Iris pigment epithelial cell (primary cell): ENCODE measurements at places on chromosomes 12 and 14.

DNA sequence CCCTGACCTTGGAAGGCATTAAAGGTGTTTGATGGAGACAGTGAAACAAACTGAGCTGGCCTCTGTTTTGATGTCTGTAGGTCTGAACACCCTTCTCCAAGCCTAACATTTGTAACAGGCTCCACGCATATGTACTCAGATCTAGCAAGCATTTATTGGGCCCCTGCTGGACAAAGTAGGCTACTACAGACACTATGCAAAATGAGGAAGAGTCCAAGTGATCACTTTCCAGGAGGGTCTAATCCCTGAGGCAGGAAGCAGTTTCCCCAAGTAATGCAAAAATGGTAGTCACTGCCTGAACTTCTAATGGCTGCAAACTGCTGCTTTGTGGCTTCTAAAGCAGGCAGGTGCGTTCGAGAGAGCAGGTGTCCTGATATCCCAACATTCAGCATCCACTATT lies 405.8 kb downstream of the MED13L start:
- DNase-seq, result peak; percentile 34

GRCh38 chr12:19185262-19185929 lies 55.9 kb downstream of the PLEKHA5 start:
- DNase-seq, result no peak

- no peak for DNase-seq
These were observed 49.8 kb downstream of the CDC42BPB start for GRCh38 chr14:103007555-103007954.

DNA sequence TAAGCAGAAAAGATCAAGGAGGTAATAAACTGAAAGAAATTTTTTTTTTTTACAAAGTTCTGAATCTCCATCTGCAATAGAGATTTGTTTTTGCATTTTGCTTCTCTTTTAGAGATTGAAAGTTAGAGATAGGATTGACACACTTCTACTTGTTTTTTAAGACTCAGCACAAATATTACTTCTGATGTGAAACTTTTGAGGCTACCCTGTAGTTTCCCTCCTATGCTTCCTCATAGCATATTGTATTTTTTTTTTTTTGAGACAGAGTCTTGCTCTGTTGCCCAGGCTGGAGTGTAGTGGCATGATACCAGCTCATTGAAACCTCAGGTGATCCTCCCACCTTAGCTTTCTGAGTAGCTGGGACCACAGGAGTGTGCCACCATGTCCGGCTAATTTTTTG lies 32.1 kb upstream of the SGPP1 start:
- no peak for DNase-seq

GRCh38 chr14:67508956-67509355 lies 20.4 kb upstream of the TMEM229B start:
- no peak for DNase-seq

DNA sequence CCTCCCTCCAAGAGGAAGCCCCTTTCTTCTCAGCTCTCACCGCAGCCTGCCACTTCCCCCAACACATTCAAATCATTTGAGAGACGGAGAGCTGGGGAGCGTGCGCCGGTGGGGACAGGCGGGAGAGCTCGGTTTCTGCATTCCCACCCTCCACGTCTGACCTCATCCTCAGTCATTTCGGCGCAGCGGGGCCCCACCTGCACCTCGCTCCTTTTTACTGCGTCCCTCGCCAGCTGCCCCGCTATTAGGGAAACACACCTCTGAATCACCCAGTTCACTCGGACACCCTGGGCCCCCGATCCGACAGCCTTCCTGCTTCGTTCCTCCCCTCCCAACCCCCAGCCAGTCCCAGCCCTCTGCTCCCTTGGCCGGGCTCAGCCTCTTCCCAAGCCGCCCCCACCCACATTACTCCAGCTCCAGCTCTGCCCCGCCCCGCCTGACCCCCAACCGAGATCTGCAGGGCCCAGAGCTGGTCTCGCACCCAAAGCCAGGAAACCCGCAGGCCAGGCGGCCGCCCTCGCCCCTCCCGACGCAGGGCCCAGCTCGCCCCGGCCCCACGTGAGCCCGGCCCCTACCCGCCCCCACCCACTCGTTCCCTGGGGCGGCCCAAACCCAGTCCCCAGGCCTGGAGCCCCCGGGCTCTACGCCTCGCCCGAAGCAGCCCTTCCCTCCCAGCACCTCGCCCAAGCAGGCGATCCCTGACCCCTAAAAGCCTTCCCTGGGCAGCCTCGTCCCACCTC lies 783 bp downstream of the CORO1C start:
- DNase-seq, result peak; percentile 83

- no peak for DNase-seq
These were observed 170.7 kb upstream of the MYL2 start for GRCh38 chr12:111091051-111091450.

DNA sequence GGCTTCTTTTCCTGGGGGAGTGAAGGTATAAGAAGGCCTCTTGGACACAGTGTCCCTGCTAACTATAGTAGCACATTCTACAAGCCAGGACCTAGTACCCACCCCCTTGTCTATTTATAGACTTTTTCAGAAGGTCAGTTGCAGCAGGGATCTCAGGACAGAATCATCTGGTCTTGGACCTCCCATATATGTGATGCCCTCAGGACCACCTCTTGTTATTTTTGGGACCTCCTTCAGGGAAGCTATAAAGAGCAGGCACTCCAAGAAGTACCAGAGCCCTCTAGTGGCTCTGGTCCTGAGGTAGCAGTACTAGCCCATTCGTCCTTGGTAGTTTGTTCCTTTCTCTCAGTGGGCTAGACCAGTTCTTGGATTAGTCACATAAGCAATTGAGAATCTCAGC lies 4.3 kb downstream of the COQ10A start:
- DNase-seq, result peak; percentile 52

- DNase-seq, result no peak
These were observed 194.0 kb upstream of the SLC16A7 start for GRCh38 chr12:59401862-59402261.

GRCh38 chr12:44673811-44674210 lies 202.3 kb downstream of the NELL2 start:
- DNase-seq, result no peak

- peak; percentile 65 for DNase-seq
These were observed 96.3 kb upstream of the NAV3 start for GRCh38 chr12:77734214-77734883.
